ENCODE measurements at places on chromosomes 12 and 14.
A peak's percentile ranks its signal among the peaks of the same experiment; 100 is the strongest.

- DNase-seq, result peak; percentile 99
Observed at GRCh38 chr14:73723797-73724661, 9.8 kb upstream of the PNMA1 start.

DNA sequence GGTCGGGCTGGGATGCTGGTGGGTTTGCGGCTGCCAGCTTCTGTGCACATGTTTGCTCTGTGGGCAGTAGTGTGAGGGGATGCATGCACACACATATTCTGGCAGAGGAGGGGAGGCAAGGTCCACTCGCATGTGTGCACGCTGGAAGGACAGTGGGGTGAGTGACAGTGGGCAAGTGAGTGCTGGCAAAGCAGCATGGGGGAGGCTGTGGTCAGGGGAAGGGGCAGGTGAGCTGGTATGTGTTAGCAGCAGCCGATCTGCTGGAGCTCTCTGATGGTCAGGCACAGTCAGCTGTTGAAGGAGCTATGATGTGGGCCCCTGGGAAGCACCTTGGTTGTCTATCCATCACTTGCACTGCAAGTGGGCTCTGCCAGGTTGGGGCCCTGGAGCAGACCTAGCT is 170.3 kb downstream of the NTS start:
- DNase-seq, result no peak

- no peak for DNase-seq
Observed at GRCh38 chr12:59142183-59142790, 222.0 kb upstream of the LRIG3 start.

GRCh38 chr12:38385486-38385885 is 68.9 kb downstream of the ALG10B start:
- no peak for DNase-seq

DNA sequence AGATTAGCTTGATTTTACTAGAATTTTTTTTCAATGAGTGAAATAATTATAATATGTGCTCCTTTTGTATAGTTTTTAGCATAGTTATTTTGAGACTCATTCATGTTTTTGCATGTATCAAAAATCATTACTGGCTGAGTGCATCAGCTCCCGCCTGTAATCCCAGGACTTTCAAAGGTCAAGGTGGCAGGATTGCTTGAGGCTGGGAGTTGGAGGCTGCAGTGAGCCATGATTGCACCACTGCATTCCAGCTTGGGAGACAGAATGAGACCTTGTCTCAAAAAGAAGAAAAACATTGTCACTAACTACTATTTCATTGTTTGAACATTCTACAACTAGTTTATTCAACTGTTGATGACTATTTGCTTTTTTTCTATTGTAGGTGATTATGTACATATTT is 802.7 kb downstream of the SLC16A7 start:
- DNase-seq, result no peak

GRCh38 chr14:106268013-106268727 is 741.8 kb downstream of the TMEM121 start:
- DNase-seq, result no peak

DNA sequence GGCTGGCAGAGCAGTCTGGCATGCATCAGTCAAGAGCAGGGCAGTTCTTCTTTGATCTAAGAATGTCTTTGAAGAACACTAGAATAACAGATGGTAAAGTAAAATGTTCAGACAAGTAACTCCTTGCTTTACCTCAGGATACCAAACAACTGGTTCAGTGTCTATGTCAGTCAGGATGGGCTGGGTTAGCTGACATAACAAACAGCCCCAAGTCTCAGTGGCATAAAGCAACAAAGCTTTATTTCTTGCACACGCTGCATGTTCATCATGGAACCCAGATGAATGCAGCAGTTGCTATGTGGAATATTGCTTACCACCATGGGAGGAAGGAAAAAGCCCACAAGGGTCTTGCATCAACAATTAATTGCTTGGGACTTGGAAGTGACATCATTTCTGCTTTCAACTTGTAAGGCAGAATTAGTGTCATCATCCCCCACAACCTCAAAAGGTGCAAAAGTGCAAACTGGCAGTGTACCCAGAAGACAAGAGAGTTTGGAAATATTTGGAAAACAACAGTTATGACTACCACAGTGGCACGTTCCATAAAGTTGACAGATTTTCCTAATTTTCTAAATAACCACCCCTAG is 21.2 kb downstream of the GPRC5D start:
- no peak for DNase-seq

- peak; percentile 22 for DNase-seq
Observed at GRCh38 chr12:123896767-123897166, 75.9 kb downstream of the CCDC92 start.

DNA sequence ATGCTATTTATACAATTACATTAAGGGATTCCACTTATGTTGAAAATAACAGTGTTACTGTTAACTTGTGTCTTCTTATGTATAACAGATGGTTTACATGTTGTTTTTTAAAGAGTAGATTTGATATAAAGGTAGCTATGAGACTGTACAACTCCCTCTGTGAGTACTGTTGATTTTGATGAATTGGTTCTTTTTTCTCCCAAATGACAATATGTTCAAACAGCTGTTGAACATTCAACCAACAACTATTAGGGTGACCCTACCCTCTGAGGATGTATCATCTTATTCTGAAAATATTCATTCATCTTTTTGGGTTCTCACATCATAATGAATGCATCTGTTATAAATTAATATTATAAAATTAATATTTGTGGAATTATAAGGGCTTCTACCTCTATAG is 456.9 kb upstream of the MGAT4C start:
- DNase-seq, result peak; percentile 67

DNA sequence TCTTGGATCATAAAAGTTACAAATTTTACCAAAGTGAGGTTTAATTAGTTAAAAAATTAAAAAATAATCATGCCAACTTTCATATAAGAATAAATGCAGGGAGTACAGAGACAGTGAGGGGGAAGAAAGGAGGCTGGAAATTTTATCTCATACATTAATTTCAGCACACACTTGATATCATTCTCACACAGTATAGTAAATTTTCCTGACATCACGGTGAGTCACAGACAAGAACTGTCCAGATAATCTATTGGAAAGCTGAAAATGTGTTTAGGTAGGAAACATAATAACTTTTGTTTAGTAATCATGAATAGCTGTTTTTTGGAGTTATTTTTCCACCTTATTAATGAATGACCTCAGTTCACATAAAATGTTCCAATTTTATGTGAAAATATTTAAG is 1204.8 kb downstream of the GALC start:
- DNase-seq, result no peak

DNA sequence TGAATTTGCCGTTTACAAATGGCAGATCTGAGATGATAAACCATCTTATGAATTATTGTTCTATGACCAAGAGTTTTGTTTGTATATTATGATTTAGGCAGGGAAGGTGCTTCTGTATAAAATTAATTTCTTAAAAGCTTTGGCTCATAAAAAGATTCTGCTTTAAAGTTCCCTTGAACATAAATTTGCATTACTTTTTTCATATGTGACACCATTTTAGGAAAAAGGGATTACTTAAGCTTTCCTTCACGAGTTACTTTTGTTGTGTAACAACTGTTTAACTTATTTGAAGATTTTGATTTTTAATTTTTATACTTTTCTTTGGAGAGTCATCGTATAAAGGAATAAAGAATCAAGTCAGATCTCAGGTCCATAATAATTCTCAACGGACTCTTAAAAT is 3.3 kb downstream of the ETNK1 start:
- DNase-seq, result no peak

DNA sequence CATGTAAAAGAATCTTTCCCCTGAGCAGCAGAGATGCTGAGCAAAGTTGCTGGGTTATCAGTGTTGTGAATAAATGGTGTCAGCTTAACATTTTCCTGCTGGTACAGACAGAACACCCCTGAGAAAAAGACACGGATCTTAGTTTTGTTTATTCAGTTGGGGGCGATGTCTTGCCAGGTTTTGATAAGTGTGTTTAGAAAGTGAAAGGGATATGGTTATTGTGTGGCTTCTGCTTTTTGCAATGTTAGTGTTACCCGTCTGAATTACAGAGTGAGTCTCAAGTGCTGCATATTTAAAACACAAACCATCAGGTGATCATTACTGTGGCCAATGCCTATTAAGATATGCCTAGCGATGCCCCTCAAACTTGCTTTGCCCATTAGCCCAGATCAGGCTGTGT is 864.6 kb upstream of the SEL1L start:
- no peak for DNase-seq

GRCh38 chr12:128078301-128078971 is 188.5 kb upstream of the TMEM132C start:
- DNase-seq, result peak; percentile 63

DNA sequence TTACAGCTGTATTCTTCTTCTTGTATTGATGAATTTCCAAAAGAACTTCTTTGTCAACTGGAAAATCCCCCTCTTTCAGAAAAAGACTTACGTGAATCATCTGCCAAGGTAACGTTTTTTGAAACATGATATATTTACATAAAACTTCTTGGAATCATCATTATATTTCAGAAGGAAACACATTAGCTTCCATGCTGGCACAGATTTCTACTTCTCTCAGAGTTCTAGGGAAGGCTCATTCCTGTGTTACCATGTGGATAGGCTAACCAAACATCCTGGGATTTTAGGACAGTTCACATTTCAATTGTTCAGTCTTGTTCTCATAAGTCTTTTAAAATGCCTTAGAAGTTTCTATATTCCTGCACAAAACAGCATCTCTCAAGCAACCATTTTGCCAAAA is 120.3 kb upstream of the NEDD1 start:
- no peak for DNase-seq

DNA sequence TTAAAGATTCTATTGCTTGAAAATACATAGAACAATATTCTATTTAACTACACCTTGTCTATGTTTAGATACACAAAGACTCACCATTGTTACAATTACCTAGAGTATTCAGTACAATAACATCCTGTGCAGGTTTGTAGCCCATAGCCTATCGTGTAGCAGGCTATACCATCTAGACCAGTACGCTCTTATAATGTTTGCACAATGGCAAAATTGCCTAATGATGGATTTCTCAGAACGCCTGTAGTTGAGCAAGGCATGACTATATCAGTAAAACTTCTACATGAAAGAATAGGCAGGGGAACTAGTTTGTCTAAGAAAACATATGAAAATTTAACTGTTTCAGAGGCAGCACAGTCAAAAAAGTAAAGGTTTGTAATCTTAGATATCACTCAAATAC is 375.9 kb downstream of the DAD1 start:
- DNase-seq, result no peak

- peak; percentile 37 for DNase-seq
Observed at GRCh38 chr14:96362071-96362964, 823 bp downstream of the ATG2B start.

DNA sequence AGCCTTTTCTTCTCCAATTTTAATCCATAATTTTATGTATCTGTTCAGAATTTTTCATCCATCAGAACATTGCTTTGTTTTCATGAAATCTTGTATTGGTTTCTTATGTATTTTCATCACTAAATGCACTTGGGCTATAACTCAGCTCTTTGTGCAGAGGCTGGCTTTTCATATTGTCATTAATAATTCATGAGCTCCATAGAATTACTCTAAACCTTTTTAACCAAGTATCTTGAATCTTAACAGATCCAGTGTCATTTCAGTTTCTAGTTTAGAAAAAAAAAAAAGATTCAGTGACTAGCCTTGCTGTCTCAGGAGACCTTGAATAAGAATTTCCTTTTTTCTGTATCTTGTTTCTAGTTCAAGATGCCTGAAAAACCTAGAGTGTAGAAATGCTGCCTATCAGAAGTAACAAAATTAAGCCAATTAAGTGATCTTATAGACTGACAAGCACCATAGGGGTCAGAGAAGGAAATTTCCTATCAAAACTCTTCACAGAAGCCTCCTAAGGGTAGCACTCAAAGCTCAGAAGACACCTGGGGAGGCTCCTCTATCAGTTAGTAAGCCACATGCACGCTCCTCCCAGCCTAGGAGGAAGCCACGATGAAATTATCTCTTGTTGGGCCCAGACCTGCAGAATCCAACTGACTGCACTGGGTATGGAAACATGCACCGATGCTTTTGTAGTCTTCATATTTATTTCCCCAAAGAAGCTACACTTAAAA is 163.4 kb downstream of the KICS2 start:
- no peak for DNase-seq

- DNase-seq, result no peak
Observed at GRCh38 chr12:19916196-19916753, 452.1 kb upstream of the PDE3A start.

GRCh38 chr12:105443802-105444652 is 113.5 kb downstream of the C12orf75 start:
- no peak for DNase-seq

GRCh38 chr14:87152693-87153092 is 840.3 kb downstream of the GALC start:
- DNase-seq, result no peak

DNA sequence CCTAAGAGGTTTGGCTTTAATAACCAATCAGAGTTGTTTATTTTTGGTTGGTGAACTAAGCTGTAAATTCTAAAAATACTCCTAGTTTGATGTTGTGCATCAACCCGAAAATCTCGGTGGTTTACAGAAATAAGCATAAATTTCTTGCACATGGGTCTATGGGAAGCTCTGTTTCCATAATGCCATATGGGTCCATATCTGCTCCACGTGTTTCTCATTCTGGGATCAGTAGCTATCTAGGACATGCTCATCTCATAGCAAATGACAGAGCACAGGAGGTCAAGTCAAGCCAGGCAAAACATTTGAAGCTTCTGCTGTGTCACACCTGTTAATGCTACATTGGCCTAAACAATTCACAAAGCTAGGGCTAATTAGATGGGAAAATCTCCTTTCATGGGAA is 23.1 kb downstream of the NUP37 start:
- no peak for DNase-seq

GRCh38 chr14:96207686-96208085 is 3.0 kb downstream of the BDKRB2 start:
- no peak for DNase-seq

GRCh38 chr12:56878010-56878339 is 56.2 kb downstream of the SDR9C7 start:
- DNase-seq, result no peak

GRCh38 chr12:67562513-67563287 is 85.8 kb upstream of the DYRK2 start:
- DNase-seq, result no peak

- DNase-seq, result peak; percentile 11
Observed at GRCh38 chr14:30330445-30330844, 228.5 kb upstream of the G2E3 start.

DNA sequence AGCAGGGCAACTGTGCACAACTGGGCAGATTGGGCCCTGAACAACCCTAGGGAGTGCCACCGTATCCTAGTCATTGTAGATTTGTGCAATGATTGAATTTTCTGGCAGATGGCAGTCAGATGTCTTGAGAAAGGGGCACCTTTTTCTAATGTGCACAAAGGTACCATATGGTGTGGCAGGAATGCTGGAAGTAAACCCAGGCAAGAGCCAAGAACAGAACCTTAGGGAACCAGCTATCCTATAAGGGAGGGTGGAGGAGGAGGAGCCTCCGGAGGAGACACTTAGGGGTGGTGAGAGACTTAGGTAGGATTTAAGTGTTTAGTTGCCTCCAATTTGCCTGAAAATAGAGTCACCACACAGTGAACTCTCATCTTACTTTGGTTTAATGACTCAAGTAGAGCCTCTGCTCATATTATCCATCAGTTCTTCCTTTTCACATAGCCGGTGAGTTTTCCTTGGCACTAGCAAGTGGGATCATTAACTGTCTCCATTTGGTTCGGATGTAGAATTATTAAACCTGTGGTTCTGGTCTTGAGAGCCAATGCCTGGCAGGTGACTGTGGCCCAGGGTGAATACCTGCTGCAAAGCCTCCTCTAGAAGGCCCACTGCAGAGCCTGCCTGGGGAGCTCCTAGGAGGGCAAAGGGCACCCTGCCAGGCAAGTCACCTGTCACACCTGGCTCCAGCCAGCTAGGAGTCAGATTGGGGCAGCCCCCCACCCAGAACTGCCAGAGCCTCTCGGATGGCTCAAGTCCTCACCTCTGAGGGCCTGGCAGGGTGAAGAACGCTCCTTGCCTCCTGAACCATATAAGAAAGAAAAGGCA is 184.4 kb upstream of the HIF1A start:
- DNase-seq, result no peak
